Right atrium auricular region (tissue), 2 donors: ENCODE measurements at places on chromosomes 7 and 10. TPM values are rescaled to one million over a fixed set of nuclear protein-coding genes. Genes with fewer than 3 reads are reported as not detected.

GRCh38 chr10:91796331-91797047 lies 1.7 kb upstream of the TNKS2 start:
- H3K36me3 ChIP-seq = no peaks in the 10 kb centered on the region
- H3K27ac ChIP-seq = peak overlapping the region; percentile 96
- peak overlapping the region; percentile 91 for H3K4me3 ChIP-seq

- no peak for DNase-seq
- H3K36me3 ChIP-seq = no peaks in the 10 kb centered on the region
- H3K27me3 ChIP-seq = no peaks in the 10 kb centered on the region
- H3K4me3 ChIP-seq = no peak overlapping the region
- no peak overlapping the region for H3K27ac ChIP-seq
These were observed 48.3 kb upstream of the STEAP4 start for GRCh38 chr7:88355011-88355410.

The BTBD16 gene
- not detected for total RNA-seq

DNA sequence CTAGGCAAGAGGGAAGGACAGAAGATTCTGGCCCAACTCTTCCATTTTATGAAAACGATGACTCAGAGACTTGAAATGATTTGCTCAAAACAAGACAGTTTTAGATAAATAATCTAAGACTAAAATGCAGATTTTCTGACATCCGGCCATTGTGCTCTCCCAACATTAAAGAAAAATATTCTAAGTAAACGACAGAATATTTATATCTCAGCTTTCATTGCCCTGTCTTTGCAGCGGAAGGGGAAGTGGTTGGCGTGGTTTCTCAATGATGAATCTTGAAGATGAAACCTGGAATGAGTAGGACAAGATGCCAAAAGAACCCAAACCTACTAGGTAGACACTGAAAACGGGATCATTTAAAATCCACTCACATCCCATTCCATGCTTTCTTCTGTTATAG lies 28.9 kb upstream of the NPY start:
- H3K4me3 ChIP-seq = no peak overlapping the region
- H3K27me3 ChIP-seq = no peaks in the 10 kb centered on the region
- H3K4me1 ChIP-seq = no peaks in the 10 kb centered on the region
- H3K36me3 ChIP-seq = no peaks in the 10 kb centered on the region

- no peak overlapping the region for H3K4me3 ChIP-seq
- no peaks in the 10 kb centered on the region for H3K36me3 ChIP-seq
- no peaks in the 10 kb centered on the region for H3K27me3 ChIP-seq
- H3K27ac ChIP-seq = no peak overlapping the region
- no peak for DNase-seq
These were observed 471.6 kb downstream of the ARL4A start for GRCh38 chr7:13159003-13159402.

DNA sequence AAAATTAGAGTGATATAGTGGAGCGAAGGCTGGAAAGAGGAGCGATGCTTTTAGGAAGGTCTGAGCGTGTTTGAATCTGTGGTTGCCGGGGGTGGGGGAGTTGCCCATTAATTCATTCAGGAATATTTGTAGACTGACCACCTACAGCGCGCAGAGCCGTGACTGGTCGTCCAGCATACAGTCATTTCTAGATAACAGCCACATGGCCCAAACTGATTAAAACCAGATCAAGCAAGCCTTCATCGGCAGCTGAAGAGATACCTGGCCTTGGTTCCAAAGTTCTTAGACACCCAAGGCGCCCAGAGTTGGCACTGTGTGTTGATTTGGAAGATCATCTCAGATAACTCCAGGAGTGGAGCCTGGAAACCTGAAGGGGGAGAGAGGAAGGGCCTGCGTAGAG lies 1.7 kb downstream of the PROSER2 start:
- no peak for DNase-seq
- no peak overlapping the region for H3K4me3 ChIP-seq
- no peak overlapping the region for H3K27ac ChIP-seq

The THNSL1 gene
- total RNA-seq = 1.1 TPM

DNA sequence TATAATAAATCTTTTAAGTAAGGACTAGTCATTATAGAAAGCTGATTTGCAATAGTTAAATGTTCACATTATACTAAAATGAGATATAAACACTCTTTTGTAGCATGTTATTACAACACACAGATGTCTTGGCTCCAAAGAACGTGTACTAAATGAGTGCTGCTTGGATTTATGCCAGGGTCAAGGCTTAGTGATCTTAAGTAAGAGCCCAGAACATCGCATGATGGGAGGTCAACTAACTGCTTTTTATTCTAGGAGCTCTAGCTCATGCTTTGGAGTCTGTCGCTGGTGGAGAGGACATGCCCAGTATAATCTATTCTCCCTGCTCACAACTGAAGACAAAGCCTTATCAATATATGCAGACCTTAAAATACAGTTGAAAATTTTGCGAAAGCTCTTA lies 315.1 kb downstream of the BBS9 start:
- H3K4me3 ChIP-seq = no peak overlapping the region
- no peaks in the 10 kb centered on the region for H3K36me3 ChIP-seq
- no peak for DNase-seq
- peaks cover 7% of the 10 kb centered on the region for H3K4me1 ChIP-seq

GRCh38 chr10:30819341-30820181 lies 190.0 kb upstream of the LYZL2 start:
- H3K4me1 ChIP-seq = peaks cover 24% of the 10 kb centered on the region
- no peaks in the 10 kb centered on the region for H3K27me3 ChIP-seq
- no peaks in the 10 kb centered on the region for H3K36me3 ChIP-seq
- no peak overlapping the region for H3K4me3 ChIP-seq

The CYP2E1 gene
- 0.79 TPM for total RNA-seq

DNA sequence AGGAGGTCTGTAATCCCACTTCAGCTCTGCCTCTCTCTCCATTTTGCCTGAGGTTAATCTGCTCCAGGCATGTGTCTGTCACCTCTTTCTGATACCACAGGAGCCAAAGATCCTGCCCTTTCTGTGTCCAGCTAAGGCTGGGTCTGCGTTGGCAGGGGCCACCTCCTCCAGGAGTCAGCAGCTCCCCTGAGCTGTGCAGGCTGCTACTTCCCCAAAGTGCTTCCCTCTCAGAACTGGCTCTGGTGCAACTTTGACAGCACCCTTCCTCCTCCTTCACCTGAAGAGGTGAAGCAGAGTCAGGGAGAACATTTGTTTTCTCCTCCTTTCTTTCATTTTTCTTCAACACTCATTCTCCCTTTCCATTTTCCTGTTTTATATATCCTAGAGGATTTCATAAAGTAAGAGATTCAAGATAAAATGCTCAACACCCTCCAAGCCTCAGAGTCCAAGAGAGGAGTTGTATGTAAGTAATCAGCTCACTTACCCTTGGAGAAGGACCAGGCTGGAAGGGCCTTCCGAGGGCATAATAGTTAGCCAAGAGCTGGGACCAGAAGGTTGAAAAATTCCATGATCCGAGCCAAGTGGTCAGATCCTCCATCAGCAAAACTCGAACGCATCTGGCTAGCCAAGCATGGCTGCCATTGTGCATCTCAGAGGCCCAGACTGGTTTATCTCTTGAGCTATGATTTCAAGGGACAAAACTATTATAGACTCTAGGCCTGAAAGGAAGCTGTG lies 257.3 kb downstream of the PTEN start:
- DNase-seq = no peak
- no peak overlapping the region for H3K4me3 ChIP-seq

- no peaks in the 10 kb centered on the region for H3K4me1 ChIP-seq
- H3K27ac ChIP-seq = no peak overlapping the region
- no peaks in the 10 kb centered on the region for H3K27me3 ChIP-seq
These were observed 18.8 kb upstream of the SMNDC1 start for GRCh38 chr10:110323503-110323902.

GRCh38 chr10:110739811-110740271 lies 95.7 kb downstream of the RBM20 start:
- H3K36me3 ChIP-seq = no peaks in the 10 kb centered on the region
- peak overlapping the region; percentile 84 for H3K27ac ChIP-seq
- no peak for DNase-seq
- H3K27me3 ChIP-seq = no peaks in the 10 kb centered on the region

GRCh38 chr10:97199152-97199551 lies 13.4 kb upstream of the SLIT1 start:
- no peak for DNase-seq
- no peak overlapping the region for H3K4me3 ChIP-seq
- H3K4me1 ChIP-seq = no peaks in the 10 kb centered on the region
- no peaks in the 10 kb centered on the region for H3K27me3 ChIP-seq
- H3K36me3 ChIP-seq = no peaks in the 10 kb centered on the region
- no peak overlapping the region for H3K27ac ChIP-seq

GRCh38 chr10:83603708-83604107 lies 535.6 kb upstream of the GHITM start:
- no peaks in the 10 kb centered on the region for H3K27me3 ChIP-seq
- no peaks in the 10 kb centered on the region for H3K4me1 ChIP-seq
- H3K27ac ChIP-seq = no peak overlapping the region
- no peaks in the 10 kb centered on the region for H3K36me3 ChIP-seq
- DNase-seq = no peak
- H3K4me3 ChIP-seq = no peak overlapping the region

GRCh38 chr10:111999205-111999914 lies 184.2 kb downstream of the GPAM start:
- no peak overlapping the region for H3K27ac ChIP-seq
- H3K36me3 ChIP-seq = no peaks in the 10 kb centered on the region
- H3K4me1 ChIP-seq = no peaks in the 10 kb centered on the region
- no peak for DNase-seq
- H3K27me3 ChIP-seq = no peaks in the 10 kb centered on the region
- no peak overlapping the region for H3K4me3 ChIP-seq

- peaks cover 33% of the 10 kb centered on the region for H3K36me3 ChIP-seq
- DNase-seq = no peak
- H3K4me1 ChIP-seq = peaks cover 19% of the 10 kb centered on the region
- H3K27ac ChIP-seq = no peak overlapping the region
These were observed 7.9 kb downstream of the SLC25A28 start for GRCh38 chr10:99612167-99612831.

The FBXO24 gene
- 0.20 TPM for total RNA-seq
